ENCODE measurements at places on chromosomes 7 and 10.

DNA sequence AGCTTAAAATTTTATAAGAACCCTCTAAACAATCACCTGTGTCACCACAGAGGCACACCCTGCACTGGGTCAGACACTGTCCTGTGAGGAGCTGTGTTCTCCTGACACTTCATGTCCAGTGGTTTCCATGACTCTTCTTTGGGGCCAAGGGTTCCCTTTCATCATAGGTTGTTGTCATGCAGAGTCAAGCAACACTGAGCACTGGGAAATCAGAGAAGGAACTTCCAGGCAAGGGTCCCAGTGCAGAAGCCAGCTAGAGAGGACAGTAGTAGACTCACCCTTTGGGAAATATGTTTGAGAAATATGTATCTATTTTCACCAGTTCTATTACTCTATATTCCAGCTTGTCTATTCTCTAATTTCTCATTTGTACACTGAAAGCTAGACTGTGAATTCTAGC is 56.4 kb upstream of the PRSS58 start:
- DNase-seq = no peak

DNA sequence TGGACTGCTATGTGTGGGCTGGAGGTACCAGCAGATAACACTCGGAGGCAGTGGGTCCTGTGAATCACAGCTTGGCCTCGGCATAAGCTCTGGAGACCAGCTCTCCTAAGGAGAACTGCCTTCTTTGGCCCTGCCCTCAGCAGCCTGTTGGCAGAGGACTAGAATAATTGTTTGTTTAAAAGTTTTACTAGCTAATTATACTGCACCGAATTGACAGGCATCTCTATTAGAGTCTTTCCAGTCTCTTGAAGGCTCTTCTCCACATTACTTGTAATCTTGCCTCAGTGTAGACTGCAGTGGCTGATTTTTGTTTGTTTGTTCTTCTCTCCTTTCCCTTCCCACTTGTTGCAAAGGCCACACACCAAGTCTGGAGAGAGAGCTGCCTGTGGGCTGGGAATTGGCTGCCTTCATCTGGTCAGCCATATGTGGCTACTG is 183.2 kb downstream of the AUTS2 start:
- no peak for DNase-seq

DNA sequence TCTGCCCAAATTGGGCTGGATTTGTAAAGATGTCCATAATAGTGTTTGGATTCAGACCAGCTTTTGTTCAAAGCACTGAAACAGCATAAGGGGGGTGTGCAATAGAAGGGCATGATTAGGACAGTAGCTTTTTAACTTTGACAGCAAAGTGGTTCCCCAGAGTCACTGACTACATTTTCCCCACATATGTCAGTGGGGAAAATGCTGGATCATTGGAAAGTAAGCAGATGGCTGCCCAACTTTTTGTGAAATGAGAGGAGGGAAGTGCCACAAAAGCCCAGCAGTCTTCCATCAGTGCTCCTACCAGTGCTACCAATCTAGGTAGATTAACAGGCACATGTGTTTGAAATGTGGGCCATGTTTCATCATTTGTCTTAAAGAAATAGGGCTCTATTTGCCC is 162.8 kb downstream of the FZD1 start:
- no peak for DNase-seq

GRCh38 chr7:35533902-35534301 is 161.0 kb downstream of the HERPUD2 start:
- no peak for DNase-seq

- DNase-seq = no peak
Observed at GRCh38 chr10:51821745-51822144, 122.3 kb upstream of the CSTF2T start.

GRCh38 chr7:23205577-23205908 is 23.7 kb downstream of the NUP42 start:
- no peak for DNase-seq
